NCI-H2107 (cell line): ENCODE measurements at places on chromosomes 3 and 15.

DNA sequence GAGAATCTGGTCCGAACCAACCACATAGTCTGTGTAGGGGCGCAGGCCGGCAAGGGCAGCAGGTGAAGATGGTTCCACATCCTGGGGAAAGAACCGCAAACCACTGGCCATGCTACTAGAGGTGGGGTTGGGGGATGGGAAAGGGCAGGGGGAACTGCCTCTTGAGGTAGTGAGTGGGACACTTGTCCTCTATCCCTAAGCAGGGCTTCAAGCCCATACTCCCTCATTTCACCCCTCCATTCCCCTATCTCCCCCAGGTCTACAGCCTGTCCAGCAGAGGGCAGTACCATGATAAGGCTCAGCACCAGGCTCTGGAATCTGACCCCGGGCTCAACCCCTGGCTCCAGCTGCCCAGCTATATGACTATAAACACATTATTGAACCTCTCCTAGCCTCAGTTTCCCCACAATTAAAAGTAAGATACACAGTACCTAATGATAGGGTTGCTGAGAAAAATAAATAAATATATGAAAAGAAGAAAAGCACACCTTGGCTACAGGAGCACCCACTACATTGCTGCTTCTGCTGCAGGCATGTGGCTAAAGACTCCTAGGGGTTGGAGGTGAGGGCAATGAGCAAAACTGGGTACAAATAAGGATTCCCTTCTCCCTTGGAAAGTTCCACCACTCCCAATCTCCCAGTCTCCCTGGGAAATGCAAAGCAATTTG is 6.3 kb downstream of the GORASP1 start:
- DNase-seq: no peak

- no peak for DNase-seq
These were observed 343.4 kb downstream of the TBC1D5 start for GRCh38 chr3:17398959-17399551.

GRCh38 chr3:31636049-31636448 is 103.3 kb downstream of the STT3B start:
- DNase-seq: no peak

- no peak for DNase-seq
These were observed 195.9 kb upstream of the ICE2 start for GRCh38 chr15:60674704-60675395.

GRCh38 chr3:188860147-188860546 is 311.6 kb upstream of the TPRG1 start:
- DNase-seq: no peak

- DNase-seq: peak; percentile 29
These were observed 39.5 kb downstream of the TIGIT start for GRCh38 chr3:114333180-114333922.

- DNase-seq: no peak
These were observed 435.5 kb upstream of the TPM1 start for GRCh38 chr15:62607114-62607462.
